ENCODE measurements at places on chromosomes 4 and X.

DNA sequence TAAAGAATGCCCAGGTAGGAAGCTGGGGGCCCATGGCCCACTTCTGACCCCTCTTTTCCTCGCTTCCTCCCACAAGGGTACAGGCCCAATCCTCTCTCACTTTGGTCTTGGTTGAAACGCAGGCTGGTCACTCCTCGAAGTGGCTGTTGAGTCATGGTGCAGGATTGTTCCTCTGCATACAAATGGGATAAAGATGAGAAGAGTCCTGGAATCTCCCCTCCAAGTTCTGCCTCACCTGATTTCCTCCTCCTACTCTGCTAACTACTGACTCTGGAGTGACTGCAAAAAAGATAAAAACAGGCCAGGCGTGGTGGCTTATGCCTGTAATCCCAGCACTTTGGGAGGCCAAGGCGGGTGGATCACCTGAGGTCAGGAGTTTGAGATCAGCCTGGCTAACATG lies 1.7 kb downstream of the WDR45 start:
- DNase-seq, result no peak

DNA sequence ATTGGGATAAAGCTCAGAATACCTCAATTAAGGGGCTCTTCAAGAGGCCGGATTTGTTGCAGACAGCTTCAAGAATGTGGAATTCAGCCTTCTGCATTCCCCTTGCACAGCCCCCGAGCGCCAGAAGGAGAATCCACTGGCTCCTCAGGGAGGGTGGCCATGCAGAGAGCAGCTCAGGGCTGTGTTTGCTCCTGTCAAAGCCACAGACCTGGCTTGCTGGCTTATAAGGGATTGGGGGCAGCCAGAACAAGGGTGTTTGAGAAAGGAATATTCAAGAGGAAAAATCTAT lies 36.8 kb downstream of the ING2 start:
- no peak for DNase-seq

GRCh38 chr4:14091966-14092365 lies 464.4 kb upstream of the BOD1L1 start:
- no peak for DNase-seq

GRCh38 chr4:122873821-122874593 lies 47.4 kb downstream of the FGF2 start:
- DNase-seq, result peak; percentile 26

GRCh38 chr4:95531141-95531540 lies 17.6 kb downstream of the UNC5C start:
- DNase-seq, result no peak

- DNase-seq, result no peak
These were observed 115.5 kb downstream of the FNIP2 start for GRCh38 chr4:158884280-158884679.

GRCh38 chrX:37722595-37722994 lies 37.0 kb downstream of the XK start:
- DNase-seq, result no peak

DNA sequence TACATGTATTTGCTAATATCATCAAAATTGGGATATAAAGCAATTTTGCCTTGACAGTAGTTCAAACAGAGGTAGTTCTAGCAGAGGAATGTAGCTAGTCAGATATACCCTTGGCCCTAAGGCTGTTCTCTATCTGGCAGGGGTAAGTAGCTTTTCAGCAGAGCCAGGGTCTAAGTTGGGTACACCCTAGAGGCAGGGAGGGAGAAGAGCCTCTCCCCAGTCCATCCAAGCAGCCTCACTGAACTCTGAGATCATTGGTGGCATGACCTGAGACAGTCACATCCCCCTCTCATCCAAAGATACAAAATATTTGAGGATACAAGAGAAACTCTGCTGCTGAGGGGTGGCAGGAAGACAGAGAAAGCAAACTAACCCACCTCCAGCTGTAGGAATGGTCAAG lies 343.7 kb downstream of the DHX15 start:
- DNase-seq, result no peak

DNA sequence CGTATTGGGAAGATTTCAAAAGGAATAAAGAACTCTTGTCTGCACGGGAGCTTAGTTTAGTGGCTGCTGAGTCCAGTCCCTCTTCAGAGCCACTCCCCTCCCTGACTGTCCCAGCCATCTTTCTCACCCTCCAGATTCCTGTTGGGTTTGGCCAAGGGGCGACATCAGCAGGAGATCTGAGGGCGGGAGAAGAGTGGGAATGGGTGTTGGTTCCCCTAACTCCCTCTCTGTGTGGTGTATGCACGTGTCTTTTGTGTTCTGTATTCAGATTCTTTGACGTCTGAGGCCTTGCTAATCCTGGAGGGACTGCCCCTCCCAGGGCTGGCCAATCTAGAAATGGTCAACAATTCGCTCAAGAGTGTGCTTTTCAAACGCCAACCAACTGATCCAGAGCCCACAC lies 37.4 kb downstream of the CYTL1 start:
- DNase-seq, result no peak

- DNase-seq, result no peak
These were observed at the start of gene TBC1D1 for GRCh38 chr4:37890801-37891259. Gene TBC1D1 (plus strand): TSS chr4:37891084. CDS start chr4:37902096, 11,012 bp downstream.

Measured in smooth muscle cell of the brain vasculature (primary cell).